GM03348 (cell line): ENCODE measurements at places on chromosomes 3 and 15.

- DNase-seq, result peak; percentile 42
Measured at GRCh38 chr3:171183042-171183441, 156.5 kb upstream of the SLC2A2 start.

DNA sequence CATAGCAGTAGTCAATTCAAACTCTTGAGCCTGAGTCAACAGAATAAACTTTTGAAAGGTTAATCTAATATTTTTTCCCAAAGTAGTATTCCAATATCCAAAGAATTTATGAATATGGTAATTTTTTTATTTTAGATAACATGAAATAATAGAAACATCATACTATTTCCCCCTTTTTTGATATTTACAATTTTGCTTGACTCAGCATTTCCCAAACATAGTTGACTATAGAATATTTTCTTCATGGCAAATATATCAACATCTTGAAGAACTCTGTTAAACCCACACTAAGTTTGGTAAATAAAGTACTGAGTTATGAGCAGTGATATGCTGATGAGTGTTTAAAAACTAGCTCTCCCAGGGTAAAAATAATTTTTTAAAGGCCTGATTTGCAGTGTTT lies 380.0 kb upstream of the ARL6 start:
- DNase-seq, result no peak

- DNase-seq, result no peak
Measured at GRCh38 chr15:70361891-70362290, 264.2 kb upstream of the TLE3 start.

DNA sequence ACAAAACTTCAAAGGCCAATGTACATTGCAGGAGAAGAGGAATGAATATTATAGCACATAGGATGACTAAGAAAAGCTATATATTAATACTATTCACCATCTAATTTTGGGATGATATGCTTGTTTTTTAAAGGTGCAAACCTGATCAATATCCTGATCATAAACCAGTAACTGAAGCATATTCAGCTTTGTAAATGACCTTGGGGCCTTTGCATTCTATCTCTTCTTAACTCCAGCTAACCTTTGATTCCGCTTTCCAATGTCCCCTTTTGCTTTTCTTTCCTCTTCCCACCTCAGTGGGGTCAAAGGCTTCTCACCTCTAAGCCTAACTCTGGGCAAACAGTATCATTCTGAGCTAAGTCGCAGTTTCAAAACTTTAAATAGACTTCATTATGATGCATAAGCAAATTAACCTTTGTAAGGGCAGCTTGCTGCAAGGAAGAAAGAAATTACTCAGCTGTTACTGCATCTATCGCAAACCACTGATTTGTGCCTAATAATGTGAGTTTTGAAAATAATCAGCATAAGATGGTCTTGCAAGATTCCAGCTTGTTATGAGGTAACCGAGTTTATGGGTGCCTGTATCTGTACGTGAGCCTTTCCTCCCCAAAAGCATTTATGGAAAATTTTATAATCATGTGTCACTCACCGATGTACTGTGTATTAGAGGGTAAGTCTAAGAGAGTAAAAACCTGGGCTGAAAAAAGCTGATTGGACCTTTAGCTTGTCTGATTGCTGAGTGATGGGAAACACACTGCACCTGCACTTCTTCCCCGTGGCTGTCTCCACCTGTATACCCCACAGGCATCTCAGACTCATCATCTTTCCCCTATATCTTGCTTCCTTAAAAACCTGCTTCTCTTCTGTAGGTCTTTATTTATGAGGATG lies 116.8 kb downstream of the TPRG1 start:
- no peak for DNase-seq

GRCh38 chr15:94041746-94042145 lies 189.6 kb upstream of the MCTP2 start:
- no peak for DNase-seq

- no peak for DNase-seq
Measured at GRCh38 chr3:142962520-142963233, 797 bp downstream of the PAQR9 start.
